ENCODE measurements at places on chromosomes 4 and X.

GRCh38 chrX:56757327-56757726, 28.3 kb downstream of the NBDY start:
- no peak for DNase-seq

GRCh38 chrX:22037225-22037624, 5.1 kb downstream of the PHEX start:
- DNase-seq, result no peak

- DNase-seq, result no peak
Measured at GRCh38 chr4:35237924-35238323, 1006.4 kb downstream of the ARAP2 start.

DNA sequence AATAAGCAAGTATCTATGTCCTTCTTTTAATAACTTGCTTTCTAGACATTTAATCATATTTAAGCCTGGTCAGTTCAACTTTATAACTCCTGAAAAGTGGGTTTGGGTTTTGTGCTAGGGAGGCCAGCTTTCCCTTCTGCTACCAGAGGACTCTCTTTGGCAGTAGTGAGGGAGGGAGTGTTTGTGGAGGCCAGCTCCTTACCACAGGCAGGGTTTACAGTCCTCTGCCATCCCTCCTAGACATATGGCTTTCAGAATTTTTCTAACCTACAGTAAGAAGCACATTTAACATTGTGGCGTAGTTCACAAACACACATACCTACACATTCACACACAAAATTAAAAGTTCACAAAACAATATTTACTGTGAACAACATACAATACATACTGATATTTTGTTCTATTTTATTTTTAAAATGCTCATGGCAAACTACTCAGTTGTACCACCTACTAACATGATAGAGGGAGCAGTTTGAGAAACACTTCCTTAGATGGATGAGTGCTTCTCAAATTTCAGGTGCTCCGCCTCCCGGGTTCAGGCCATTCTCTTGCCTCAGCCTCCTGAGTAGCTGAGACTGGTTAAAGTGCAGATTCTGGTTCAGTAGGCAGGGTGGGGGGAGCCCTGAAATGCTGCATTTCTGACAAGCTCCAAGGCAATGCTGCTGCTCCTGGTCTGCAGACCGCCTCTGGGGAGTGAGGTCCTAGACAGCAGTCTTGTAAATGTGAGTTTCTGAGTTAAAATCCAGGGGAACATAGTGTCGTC, 86.7 kb downstream of the PTTG2 start:
- no peak for DNase-seq

GRCh38 chr4:122884499-122884898, 37.9 kb downstream of the NUDT6 start:
- DNase-seq, result no peak

DNA sequence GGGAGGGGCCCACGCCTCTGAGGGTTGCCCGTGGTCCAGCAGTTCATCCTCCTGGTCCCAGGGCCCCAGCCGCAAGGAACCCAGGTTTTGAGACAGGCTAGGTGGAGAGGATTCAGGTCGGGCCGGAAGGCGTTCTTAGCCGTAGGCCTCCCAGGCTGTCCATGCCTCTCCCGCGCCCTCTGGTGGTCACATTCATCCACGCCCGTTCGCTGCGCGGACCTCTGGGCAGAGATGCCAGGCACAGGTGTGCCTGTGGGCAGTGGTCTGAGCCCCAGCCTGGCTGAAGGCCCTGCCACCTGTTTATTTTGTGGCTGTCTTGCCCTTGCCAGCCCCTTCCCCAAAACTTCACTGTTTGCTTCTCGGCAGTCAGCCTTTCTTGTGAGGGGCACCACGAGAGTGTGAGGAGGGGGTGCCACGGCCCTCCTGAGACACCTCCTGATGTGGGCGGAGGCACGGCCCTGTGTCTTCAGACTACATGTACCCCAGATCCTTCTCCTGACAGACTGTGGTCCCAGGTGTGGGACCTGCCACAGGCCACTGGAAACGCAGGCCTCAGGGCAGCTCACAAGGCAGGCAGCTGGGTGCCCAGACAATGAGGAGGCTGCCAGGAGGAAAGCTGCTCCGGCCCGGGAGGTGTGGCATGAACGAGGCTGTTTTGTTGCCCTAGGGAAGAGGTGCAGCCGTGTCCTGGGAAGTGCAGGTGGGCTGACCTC, 5.0 kb downstream of the UVSSA start:
- DNase-seq, result peak; percentile 90

DNA sequence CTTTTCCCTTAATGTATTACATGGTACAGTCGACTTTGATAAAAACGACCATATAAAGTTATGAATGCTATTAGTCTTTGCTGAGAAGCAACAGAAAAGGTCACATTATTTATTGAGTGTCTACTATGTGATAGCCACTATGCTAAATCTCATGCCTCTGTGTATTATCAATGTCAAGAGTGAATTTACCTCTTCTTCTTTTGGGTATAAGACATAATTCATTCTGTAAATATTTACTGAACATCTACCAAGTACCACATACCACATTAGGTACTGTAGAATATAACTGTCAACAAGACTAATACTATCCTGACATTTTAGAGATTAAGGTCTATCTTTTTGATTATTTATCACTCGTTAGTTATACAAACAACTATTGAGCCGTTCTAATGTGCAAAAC, 268.7 kb upstream of the FTHL17 start:
- no peak for DNase-seq

DNA sequence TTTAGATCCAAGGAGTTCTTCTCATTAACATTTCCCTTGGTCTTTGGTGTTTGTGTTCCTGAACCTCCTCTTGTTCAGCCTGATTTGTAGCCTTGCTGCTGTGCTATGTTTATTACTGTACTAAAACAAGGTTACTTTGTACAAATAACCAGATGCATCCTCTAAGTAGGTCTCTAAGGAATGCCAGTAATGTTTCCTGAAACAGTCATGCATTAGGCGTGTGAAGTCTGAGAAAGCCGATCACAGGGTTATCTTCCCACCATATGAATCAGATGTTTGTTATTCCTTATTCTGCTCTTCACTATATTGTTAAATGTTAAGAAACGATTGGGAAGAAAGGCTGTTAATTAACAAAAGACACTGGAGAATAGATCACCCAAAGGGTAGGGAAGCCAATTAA, 66.9 kb downstream of the GALNTL6 start:
- no peak for DNase-seq

GRCh38 chr4:155903453-155903852, at the start of gene TDO2:
TSS of gene TDO2 (plus strand) at chr4:155903696. CDS start at chr4:155903759, 63 bp downstream.
- no peak for DNase-seq

DNA sequence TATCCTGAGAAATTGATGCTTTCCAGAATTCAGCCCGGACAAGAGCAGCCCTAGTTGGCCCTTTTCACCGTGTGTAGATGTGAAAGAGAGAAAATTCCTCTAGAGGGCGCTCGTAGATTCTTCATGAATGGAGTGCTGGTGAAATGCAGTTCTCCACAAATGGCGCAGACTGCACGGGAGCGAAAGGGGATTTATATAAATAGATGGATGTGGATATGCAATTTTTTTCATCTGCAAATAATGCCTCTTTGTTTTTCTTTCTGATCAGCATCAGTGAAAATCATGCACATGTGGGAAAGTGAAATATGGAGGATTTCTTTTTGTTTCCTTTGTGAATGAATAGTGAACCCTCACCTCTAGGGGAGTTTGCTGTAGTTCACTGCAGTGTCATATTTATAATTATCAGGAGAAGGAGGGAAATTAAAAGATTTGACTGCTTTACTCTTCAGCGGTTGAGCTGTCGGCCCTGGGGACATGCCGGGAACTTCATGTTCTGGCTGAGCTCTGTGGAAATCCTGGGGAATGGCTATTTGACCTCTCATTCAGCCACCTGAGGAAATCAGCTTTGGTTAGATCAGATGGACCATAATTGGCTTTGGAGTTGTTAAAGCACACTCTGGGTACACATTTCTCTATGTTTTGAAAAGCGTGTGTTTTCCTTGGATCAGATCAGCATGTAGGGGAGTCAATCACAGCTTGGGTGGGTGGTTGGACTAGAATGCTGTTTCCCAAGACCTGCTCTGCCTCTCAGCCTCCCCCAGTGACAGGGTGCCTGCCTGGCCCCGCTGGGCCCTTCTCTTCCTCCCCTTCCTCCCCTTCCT, 115.0 kb upstream of the SHISA3 start:
- DNase-seq, result no peak

GRCh38 chr4:89108091-89108490, 3.2 kb upstream of the TIGD2 start:
- DNase-seq, result no peak

DNA sequence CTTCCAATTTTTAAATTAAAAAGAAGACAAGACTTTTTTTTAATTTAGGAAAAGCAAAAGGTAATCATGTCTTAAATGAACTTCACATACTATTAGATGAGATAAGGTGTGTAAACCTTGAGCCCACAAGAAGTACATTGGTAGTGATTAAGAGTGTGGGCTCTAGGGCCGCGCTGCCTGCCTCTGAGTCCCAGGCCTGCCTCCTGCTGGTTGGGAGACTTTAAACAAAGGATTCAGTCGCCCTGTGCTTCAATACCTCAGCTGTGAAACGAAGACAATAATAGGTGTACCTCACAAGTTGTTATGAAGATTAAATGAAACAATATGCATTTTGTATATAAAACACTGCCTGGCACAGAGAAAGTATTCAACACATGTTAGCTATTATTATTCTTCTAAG, 95.9 kb upstream of the MYOZ2 start:
- no peak for DNase-seq
